Sigmoid colon (tissue), 7 donors: ENCODE measurements at places on chromosomes 11 and 22.

GRCh38 chr11:70579316-70579955, 181.1 kb downstream of the CTTN start:
- no peak for DNase-seq

GRCh38 chr11:127071606-127072005, 71.0 kb upstream of the KIRREL3 start:
- DNase-seq: no peak

- peak; percentile 79 for DNase-seq
These were observed 3.7 kb upstream of the IPO7 start for GRCh38 chr11:9380773-9381172.

DNA sequence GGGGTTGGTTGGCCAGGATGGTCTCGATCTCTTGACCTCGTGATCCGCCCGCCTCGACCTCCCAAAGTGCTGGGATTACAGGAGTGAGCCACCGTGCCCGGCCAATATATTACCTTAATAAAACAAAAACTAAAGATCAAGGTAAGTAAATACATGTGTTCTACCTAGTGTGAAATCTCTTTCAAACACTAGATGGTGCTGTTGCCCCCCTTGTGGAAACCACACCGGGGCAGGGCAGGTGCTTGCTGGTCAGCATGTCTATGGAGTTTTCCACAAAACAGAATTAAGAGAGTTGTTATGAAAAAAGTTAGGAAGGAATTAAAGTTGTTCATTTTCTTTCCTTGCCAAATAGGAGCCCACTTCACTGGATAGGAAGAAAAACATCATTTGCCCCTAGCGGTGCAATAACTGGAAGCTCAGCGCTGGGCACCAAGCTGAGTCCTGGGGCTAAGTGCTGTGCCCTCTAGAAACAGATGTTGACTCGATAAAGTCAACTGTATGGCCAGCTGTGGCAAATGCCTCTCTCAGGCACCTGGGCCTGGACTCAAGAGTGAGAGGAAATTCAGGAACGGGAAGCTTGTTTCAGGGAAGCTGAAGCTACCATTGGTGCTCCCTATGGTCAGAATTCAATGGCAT, 6.3 kb upstream of the KCNJ5 start:
- DNase-seq: peak; percentile 72

GRCh38 chr11:44939673-44940395, 10.8 kb downstream of the TP53I11 start:
- DNase-seq: no peak

GRCh38 chr22:45878901-45879551, 97.9 kb downstream of the WNT7B start:
- peak; percentile 55 for DNase-seq

DNA sequence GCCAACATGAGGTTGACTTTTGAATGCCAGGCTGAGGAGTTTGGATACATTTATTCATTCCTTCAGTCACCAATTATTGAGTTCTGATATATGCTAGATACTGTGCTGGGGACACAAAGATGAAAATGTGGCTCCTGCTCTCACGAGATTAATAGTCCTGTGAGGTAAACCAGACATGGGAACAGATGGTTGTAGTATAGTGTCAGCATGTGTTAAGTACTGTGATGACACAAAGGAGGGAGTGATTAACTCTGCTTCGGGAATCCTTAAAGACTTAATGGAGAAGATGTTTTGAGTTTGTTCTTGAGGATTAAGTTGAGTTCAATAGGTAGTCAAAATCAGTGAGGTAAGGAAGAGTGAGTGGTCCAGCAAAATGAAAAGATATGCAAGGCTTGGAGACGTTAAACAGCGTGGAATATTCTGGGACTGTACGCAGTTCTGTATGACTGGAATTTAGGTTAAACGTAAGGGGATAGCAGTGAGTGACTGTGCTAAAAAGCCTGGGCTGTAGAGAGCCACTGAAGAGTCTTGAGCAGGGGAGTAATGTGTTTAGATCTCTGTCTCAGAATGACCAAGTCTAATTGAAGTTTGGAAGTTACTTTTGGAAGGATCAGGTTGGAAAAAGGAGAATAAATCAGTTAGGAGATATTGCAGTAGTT, 11.8 kb downstream of the RNF121 start:
- no peak for DNase-seq

- DNase-seq: peak; percentile 88
These were observed 10.7 kb upstream of the DSCAML1 start for GRCh38 chr11:117807482-117808327.

DNA sequence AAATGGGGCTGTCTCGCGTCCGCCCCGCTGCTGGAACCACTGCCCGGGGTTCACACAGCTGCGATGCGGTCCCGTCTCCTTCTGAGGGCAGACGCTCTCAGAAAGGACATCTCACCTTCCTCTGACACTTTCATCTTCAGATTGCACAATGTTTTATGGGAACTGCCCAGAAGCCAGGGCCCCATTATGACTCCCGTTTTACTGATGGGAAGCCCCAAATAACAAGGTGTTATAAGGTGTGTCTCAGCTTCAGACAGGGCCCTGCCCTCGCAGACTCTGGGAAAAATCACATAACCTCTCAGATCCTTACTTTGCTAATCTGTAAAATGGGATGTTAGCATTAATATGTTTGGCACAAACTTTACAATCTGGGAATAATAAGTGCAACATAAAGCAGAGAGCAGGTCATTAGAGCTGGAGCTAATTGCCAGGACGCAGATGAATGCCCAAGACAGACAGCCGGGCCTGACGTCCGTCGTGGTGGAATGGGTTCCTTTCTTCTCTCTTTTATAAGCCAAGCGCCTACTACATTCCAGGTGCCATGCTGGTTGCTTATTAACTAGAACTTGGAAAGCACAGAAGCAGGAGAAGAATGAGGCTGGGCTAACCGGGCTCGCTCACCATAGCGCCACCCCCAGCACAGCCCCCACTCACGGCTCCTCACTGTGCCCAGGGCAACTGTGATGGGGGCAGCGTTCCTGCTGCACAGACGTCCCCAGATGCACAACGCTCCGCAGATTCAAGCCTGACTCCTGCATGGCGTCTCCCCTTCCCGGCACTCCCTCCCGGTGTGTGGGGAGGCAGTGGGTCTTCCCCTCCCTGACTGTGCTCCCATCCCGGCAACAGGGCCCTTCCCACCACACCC, 43.8 kb downstream of the TRMU start:
- no peak for DNase-seq

GRCh38 chr11:78654071-78654470, 79.4 kb upstream of the NARS2 start:
- no peak for DNase-seq
